Omental fat pad (tissue), 4 donors: ENCODE measurements at places on chromosomes 13 and 19. TPM values are rescaled to one million over a fixed set of nuclear protein-coding genes. Genes with fewer than 3 reads are reported as not detected.

DNA sequence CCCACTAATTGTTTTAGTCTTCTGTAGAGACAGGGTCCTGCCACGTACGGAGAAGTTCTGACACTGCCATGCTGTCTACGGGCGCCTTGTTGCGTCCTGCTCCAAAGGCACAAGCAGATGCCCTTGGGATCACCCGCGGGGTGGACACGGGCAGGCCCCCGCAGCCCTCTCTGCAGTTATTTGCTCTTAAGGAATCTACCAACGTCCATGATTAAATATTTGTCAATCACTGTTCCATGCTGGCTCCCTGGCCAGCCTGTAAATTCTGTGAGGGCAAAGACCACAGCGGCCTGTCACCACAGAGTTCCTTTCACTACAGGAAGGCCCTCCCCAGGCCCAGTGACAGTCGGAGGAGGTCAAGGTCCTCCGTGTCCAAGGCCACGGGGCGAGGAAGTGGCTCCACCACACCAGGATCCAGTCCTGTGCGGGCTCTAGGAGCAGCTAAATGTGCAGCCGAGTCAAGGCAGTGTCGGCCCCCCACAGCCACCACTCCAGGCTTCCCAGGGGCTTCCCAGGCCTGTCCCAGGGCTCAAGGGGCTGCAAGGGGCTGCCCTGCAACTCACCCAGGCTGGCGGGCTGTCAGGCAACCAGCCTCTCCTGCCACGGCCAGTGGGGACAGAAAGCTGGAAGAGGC lies 2.1 kb downstream of the RNF126 start:
- DNase-seq = no peak

ACP7 gene
- total RNA-seq = not detected

CEACAM7 gene
- not detected for total RNA-seq

DNA sequence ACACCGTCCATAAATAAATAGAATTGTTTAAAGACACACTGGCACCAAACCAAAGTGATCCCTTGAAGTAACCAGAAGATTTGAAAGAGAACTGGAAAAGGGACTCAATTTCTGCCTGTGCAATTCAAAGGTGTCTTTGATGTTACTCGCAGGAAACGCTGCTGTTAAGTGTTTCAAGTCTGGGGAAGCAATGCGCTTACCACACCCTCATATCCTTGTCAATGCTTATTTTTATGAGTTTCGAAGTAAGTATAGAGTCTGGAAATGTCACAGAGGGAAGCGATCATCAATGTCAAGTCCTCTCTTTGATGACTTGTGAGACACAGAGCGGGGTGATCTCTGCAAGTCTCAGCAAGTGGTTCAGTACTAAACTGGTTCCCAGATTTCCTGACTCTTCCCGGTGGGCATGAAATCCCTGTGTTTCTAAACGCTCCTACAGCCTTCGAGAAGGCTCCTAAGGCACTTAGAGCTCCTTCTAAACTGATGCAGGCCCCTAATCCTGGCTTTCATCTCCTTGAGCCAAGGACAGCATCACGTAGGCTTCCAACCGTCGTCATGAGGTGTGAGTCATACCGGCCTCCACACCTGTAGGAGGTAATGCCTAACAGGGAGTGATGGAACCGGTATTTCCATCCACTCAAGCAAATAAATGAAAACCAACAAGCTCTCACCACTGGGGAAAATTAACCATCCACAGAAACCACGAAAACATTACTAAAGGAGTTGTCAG lies 22.8 kb downstream of the SYDE1 start:
- no peak for DNase-seq

GRCh38 chr19:46728693-46729339 lies 11.9 kb upstream of the PRKD2 start:
- DNase-seq = peak; percentile 63

DNA sequence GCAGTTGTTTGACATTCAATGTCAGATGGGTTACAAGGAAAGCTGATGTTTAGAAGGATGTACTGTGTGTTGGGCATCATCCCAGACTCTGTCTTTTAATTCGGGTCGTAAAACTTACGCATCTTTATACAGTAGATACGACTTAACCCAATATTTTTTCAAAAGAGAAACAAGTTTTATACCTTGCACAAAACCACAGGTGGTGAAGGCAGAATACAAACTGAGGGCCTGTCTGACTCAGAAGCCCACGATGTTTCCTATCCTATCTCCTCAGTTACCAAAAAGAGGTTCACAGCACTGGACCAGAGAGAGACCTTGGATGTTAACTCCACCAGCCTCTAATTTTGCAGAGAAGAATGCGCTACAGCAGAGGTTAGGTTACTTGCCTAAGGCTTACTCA lies 477.0 kb downstream of the FOXO1 start:
- DNase-seq = no peak

DNA sequence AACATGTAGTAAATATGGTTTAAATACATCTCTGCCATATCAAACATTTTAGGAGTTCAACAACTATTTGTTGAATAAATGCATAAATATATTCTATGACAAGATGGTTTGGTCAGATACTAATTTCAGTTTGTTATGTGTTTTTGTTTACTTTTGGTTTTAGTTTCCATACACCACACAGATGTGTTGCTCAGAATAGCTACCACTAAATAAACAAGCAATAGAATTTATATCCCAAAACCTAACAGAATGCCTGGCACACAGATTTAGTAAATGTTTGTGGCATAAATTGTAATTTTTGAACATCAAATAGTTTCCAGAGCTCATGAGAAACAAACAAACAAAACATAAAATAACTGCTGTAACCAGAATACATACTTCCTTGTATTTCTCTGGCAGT lies 126.8 kb upstream of the ATXN8OS start:
- no peak for DNase-seq

CYP4F12 gene
- 58.6 TPM for total RNA-seq

DNA sequence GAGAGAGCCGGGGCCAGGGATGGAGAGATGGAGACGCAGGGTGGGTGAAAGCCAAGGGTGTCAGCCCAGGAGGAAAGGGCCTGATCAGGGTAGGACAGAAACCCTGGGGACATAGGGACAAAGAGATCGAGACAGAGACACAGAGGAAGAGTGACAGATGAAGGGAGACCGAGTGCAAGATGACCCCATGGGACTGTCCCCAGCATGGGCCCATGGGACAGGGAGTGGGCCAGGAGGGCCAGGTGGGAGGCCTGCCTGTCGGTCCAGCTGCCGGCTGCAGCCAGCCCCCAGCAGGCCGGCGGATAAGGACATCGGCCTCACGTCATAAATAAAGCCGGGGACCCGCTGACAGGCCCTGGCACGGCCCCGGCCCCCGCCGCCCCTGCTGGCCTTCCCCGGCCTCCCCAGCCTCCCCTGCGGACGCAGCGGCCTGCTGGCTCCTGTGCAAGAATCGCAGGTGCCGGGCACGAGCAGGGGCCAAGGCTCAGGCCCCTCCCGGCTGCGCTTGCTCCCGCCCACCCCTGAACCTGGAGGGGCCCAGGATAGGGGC lies 6.3 kb downstream of the REX1BD start:
- DNase-seq = no peak

DNA sequence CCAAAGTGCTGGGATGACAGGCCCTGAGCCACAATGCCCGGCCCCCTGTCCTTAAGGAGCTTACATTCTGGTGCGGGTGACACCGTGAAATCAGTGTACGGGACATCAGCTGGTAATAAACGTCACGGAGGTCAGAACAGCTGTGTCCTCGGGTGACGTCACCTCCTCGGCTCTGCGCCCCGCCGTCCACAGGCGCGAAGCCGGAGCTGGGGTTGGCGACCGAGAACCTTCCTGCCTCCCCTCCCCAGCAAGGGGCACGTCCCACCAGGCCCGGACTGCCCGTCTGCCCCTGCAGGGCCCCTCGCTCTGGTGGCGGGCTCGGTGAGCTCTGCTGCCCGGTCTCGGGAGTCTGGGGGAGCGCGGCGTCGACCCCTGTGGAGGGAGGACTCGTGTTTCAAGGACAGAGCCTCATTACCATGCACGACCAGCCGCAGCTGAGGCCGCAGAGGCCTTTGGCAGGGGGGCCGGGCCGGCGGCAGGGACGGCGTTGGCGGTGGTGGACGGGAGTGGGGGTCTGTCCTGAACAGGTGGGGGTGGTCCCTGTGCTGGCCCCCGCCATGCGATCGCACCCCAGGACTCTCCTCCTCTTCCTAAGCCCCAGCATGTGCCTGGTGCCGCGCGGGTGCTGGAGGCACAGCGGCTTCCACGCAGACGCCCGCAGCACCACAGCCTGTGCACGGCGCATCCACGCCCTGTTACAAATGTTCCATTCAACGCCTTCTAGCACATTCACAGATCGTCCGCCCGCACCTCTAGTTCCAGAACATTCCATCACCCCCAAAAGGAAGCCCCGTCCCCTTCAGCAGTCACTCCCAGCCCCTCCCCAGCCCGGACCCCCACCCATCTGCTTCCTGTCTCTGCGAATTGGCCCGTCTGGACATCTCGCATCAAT lies 5.4 kb downstream of the LINGO3 start:
- no peak for DNase-seq

SIGLEC7 gene
- 1.9 TPM for total RNA-seq

DNA sequence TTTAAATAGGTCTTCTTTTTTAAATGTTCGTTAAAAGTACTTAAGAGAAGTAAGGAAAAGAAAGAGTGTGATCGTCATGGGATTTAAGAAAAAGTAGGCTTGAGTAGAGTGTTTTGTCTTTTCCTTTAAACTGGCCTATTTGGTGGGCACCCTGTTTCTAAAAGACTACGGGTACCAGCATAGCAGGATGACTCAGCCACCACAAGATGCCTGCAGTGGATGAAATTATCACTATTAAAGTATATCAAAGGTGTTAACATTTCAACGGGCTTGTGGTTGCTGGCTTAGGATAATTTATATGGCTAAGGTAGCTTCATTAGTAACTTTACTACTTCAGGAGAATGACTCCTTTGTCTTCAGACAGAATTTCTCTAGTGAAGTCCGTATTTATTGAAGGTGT lies 112.6 kb downstream of the STARD13 start:
- DNase-seq = no peak

GSX1 gene
- not detected for total RNA-seq

TNNT1 gene
- total RNA-seq = not detected

GRCh38 chr19:48874303-48875135 lies 2.3 kb downstream of the PPP1R15A start:
- no peak for DNase-seq

DBP gene
- total RNA-seq = 7.3 TPM

DNA sequence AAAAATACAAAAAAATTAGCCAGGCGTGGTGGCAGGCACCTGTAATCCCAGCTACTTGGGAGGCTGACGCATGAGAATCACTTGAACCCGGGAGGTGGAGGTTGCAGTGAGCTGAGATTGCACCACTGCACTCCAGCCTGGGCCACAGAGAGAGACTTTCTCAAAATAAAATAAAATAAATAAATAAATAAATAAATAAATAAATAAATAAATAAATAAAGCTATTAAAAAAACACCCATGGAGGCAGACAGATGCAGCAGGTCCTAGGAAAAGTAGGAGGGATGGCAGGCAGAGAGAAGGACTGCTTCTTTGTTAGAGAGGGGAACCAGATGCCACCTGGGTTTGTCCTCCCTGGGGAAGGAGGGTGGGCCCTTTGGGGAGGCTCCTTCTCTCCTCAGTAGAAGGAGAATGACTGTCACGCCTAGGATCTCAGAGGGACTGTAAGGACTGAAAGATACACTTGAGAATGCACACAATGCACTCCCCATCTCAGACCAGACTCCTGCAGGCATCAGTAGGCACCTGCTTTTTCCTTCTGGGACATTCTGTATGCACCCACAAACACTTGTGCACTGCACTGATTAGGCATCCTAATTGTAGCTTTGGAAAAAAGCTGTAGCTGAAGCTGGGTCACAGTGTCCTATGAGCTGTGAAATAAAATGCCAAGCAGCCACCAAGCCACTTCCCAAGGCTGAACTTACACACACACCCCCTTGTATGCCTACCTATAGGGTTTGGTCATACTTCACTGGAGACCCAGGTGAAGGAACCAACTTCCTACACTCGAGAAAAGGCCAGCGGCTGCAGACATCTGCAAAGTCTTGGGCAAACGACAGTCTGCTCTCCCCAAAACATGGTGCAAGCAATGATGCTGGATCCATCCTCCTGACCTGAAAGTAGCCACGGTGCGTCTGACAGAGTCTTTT lies 18.9 kb upstream of the SLC35E1 start:
- no peak for DNase-seq

DNA sequence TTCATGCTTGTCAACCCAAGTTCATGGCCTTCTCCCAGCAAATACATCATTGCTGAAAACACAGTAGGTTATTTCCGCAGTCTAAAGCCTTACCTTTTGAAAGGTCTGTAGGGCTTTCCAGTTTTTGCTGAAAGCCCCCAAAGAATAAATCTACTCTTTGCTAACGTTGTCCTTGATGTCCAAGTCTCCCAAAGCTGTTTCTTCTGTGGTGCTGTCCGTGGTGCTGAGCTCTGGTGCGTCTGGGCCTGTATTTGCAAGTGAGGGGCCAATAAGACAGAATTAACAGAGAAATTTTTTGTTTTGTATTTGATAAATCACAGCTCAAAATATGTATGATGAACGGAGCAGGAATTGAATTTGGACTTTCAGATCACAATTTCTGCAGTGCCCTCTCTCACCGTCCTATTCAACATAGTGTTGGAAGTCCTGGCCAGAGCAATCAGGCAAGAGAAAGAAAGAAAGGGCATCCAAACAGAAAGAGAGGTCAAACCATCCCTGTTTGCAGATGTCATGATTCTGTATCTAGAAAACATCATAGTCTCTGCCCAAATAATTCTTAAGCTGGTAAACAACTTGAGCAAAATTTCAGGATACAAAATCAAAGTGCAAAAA lies 9.8 kb upstream of the LGALS16 start:
- DNase-seq = no peak

- DNase-seq = no peak
Observed at GRCh38 chr13:34164582-34164981, 346.6 kb downstream of the RFC3 start.

- DNase-seq = no peak
Observed at GRCh38 chr19:5679289-5680083, 830 bp downstream of the MICOS13 start.

DNA sequence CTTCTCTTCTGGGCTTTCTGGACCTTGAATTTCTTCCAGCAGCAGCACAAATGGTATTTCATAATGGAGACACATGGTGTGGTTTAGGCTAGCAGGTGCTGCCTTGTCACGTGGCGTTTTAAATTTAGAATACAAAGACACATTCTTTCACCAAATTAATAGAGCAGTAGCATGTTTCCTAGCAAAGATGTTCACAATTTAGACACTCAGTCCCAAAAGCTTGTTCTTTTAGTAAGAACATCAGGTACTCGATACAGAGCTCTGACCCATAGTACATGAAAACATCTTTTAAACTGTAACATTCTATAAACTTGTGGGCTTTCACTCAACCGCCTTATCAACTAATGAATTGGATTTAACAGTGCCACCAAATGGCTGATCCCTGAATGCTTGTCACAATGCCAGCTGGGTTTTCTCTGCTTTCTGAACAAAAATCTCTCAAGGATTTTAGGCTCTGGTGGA lies 290.1 kb downstream of the DCLK1 start:
- no peak for DNase-seq

DNA sequence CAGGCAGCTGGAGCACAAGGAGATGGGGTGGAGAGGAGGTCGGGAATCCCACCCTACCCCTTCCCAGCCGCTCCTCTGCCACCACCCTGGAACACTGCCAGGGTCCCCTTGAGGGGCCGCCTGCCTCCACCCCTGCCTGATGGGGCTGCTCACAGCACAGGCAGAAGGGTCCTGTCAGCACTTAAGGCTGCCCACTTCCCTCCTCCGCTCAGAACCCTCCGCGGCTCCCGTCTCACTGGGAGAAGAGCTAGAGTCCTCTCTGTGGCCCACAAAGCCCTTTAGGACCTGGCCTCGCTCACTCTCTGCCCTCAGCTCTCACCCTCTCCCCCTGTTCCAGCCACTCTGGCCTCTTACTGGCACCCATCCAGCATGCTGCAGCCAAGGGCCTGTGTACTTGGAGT lies 3.4 kb upstream of the POLD1 start:
- DNase-seq = no peak

ZNF418 gene
- 4.1 TPM for total RNA-seq
